ENCODE measurements at places on chromosomes 7 and 10.

DNA sequence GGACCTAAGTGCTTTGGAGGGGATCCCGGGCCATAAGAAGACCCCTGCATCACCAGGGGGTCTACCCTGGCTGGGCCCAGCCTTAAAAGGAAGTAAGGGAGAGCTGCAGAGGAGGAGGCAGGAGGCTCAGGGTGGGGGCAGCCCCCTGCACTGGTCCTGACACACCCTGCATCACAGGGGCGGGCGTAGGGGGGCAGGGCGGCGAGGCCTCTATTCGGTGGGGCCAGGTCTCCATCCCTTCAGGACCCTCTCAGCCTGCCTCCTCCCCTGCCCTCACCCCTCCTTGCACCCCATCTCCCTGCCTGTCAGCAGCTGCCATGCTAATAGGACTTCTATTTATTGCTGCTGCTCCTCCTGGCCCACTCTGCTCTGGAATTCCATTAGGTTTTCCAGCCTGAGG lies 101.4 kb downstream of the C10orf105 start:
- DNase-seq: no peak

GRCh38 chr7:42689626-42690025 lies 222.2 kb downstream of the C7orf25 start:
- DNase-seq: no peak

DNA sequence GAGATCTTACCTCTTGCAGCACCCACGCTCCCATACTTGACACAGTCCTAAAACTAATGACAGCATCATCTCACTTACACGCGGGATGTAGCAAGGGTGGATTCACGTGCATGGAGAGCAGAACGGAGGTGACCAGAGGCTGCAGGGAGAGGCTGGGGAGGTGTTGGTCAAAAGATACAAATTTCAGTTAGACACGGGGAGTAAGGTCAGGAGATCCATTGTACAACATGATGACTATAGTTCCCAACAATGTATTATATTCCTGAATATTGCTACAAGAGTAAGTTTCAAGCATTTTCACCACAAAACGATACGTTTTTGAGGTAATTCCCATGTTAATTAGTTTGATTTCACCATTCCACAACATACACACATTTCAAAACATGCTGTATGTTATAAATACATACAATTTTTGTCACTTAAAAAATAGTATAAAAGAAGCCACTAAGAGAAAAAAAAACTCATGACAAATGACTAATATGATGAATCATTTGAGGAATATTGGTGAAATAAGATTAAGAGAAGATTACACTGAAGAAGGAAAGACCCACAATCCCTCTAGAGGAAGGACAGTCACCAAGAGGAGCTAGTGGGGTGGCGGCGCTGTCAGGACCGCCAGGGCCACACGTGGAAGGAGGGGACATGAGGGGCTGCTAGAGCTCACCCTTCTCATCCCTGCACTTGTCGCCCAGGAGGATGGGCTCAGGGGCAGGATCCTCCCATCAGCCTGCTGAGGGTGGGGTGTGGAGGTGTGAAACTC lies 49.4 kb upstream of the EGFR start:
- DNase-seq: no peak

DNA sequence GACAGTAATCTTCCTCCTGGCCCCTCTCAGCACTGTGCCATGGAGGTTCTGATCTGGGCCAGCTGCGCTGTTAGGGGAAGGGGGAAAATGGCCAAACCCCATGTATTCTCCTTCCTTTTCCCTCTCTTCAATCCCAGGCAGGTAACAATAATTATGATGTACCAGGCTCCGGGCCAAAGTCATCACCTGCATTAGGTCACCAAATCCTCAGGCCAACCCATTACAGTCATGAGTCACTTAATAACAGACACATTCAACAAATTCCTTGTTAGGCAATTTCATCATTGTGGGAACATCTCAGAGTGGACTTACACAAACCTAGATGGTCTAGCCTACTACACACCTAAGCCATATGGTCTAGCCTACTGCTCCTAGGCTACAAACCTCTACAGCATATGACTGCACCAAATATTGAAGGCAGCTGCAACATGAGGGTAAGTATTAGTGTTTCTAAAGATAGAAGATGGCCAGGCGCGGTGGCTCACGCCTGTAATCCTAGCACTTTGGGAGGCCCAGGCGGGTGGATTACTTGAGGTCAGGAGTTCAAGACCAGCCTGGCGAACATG lies 2.2 kb upstream of the HSPB1 start:
- DNase-seq: no peak

Measured in NCI-H1930 (cell line).